ENCODE measurements at places on chromosomes 13 and 19. TPM values are rescaled to one million over a fixed set of nuclear protein-coding genes. Genes with fewer than 3 reads are reported as not detected.

DNA sequence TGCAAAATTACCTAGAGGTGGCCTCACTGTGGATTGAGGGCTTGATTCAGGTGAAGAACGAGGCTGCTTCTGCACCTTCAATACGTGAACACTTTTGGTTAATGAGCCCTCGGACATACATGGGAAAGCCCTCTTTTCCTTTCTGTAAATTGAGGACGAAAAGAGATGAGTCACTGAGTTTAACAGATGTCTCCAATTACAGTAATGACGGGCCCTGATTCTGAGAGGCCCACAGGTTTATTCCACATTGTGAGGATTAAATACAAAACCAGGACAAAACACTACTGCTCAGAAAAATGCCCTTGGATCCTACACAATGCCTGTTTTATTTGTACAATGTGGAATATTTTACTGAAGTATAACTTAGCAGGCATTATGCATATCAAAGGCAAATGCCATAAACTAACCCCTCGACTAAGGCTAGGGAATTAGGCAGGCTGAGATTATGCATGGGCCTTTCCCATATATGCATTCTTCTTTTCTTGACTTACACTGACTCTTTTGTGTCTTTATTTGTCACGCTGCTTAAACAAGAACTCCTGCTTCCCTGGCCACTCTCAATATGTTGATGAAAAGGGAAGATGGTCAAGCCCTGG is 819.9 kb downstream of the OLFM4 start:
- DNase-seq: no peak

DNA sequence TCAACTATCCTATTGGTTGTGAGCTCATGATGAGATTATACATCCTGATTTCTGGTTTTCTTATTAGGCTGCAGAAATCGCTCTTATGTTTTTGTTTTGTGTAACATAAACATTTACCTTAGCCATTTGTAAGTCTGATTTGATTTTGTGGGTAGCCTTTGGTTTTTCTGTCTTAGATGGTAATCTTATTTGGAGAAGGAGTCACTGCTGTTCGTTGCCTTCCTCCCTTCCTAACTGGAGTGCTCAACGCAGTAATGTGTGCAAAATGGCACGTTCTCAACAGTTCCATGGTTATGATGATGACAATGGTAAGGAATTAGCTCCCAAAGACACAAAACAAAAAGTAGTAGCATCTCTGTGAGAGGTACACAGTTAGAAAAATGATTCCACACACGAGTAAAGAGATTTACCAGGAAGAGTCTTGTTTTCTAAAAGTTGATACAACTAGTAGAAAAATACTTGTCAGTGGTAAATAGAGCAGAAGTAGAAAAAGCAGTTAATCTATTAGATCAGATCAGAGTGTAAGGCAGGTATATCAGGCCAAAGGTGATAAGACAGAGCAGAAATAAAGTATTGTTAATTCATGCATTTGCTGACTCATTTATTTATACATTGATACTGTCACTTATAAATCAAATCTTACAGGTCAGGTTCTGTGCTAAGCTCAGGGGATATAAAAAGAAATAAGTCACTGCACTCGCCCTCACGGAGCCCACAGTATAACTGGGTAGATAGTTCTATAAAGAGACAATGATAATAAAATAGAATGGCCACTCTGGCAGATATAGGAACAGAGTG is 270.0 kb downstream of the NALCN start:
- DNase-seq: no peak

GRCh38 chr13:51036418-51036817 is 74.7 kb downstream of the C13orf42 start:
- DNase-seq: no peak

The BABAM1 gene
- 93.7 TPM for total RNA-seq

GRCh38 chr19:45097776-45098520 is 5.0 kb downstream of the PPP1R37 start:
- no peak for DNase-seq

The SHFL gene
- 35.9 TPM for total RNA-seq

GRCh38 chr19:36001605-36002004 is 6.6 kb downstream of the SDHAF1 start:
- no peak for DNase-seq

The LILRA1 gene
- total RNA-seq: not detected

DNA sequence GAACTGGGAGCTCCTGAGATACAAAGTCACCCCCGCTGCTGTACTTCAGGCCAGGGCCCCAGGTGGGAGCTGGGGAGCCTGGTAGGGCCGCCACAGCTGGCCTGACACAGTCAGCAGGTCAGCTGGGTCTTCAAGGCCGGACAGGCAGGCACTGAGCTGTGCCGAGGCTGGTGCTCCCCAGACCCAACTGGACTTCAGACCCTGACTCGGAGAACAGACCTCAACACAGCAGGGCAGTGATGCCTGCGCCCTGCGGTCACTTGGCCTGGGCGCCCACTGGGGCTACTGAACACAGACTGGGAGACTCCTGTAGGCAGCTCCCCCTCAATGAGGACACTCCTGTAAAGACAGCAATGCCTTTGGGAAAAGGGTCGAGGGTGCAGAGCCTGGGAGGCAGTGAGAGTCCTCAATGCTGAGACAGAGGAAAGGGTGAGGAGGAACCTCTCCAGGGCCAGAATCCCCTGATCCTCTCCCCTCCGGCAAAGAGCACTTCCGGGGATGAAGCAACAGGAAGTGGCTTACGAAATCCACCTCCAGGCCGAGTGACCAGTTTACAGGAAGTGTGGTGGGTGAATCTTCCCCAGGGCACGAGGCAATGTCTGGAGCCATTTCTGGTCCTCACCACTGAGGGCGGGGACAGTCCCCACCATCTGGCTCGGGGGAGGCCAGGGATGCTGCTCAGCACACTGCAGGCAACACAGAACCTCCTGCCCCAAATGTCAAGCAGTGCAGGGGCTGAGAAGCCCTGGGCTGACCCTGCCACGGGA is 40.8 kb upstream of the ISYNA1 start:
- DNase-seq: no peak

The PDCD2L gene
- 11.1 TPM for total RNA-seq

- no peak for DNase-seq
Measured at GRCh38 chr19:31354316-31354715, 5.1 kb upstream of the TSHZ3 start.

GRCh38 chr13:21671620-21672286 is 880 bp downstream of the FGF9 start:
- DNase-seq: no peak

GRCh38 chr13:35165205-35165604 is 223.1 kb downstream of the NBEA start:
- no peak for DNase-seq

The SIGLEC14 gene
- not detected for total RNA-seq

- peak; percentile 42 for DNase-seq
Measured at GRCh38 chr19:39941615-39942365, 7.4 kb upstream of the FCGBP start.

- DNase-seq: no peak
Measured at GRCh38 chr19:2041683-2042484, 9.2 kb downstream of the MKNK2 start.

DNA sequence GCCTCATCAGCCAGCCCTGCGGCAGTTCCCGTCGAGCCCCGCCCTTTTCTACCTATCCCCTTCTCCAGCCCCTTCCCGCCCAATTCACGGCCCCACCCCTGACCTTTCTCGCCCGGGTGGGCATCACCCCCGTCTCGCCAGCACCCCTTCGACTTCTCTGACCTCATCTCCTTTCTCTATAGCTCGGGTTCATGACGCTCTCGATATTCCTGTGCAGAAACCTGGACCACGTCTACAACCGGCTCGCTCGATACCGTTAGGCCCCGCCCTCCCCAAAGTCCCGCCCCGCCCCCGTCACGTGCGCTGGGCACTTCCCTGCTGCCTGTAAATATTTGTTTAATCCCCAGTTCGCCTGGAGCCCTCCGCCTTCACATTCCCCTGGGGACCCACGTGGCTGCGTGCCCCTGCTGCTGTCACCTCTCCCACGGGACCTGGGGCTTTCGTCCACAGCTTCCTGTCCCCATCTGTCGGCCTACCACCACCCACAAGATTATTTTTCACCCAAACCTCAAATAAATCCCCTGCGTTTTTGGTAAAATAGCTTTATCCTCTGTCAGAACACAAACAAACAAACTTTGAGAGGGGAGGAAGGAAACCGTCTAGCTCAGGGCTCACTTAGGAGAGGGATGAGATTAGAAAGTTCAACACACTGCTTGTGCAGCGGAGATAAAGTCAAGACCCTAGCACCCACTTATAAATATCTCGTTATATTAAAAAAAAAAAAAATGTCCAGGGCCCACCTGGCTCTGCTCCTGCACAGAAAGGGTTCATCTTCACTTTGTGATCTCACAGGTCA is 5.1 kb downstream of the CD37 start:
- DNase-seq: no peak

The FFAR1 gene
- total RNA-seq: not detected

DNA sequence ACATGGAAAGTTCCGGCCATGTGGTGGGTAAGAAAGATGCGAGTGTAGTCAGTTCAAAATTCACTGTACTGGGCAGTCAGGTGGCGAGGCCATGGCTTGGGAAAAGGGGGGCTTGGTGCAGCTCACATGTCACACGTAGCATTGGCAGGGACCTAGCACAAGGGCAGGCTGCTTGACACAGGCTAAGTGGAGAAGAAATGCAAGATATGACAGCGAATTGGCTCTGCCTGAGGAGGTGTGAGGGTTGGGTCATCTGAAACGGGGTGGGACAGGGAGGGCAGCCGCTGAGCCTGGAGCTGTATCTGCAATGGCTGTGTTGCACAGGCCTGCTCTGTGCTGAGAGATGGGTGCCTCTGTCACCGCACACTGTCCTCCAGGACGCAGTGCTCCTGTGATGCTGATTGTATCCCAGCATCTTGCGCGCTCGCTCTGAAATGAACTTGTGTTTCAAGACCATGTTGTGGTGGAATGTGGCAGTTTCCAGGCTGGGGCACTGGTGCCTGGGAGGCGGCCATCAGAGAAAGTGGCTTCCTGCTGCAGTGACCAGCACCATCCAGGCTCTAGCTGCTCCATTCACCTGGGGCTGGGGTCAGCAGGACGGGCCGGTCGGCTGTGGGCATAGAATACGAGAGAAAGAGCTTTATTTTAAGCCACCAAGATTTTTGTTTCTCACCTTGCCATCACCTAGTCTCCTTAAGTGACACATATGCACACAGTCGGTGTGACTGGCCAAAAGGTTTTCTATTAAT is 70.3 kb downstream of the TEX29 start:
- peak; percentile 82 for DNase-seq

GRCh38 chr13:23748109-23748990 is 140.8 kb downstream of the MIPEP start:
- DNase-seq: no peak

DNA sequence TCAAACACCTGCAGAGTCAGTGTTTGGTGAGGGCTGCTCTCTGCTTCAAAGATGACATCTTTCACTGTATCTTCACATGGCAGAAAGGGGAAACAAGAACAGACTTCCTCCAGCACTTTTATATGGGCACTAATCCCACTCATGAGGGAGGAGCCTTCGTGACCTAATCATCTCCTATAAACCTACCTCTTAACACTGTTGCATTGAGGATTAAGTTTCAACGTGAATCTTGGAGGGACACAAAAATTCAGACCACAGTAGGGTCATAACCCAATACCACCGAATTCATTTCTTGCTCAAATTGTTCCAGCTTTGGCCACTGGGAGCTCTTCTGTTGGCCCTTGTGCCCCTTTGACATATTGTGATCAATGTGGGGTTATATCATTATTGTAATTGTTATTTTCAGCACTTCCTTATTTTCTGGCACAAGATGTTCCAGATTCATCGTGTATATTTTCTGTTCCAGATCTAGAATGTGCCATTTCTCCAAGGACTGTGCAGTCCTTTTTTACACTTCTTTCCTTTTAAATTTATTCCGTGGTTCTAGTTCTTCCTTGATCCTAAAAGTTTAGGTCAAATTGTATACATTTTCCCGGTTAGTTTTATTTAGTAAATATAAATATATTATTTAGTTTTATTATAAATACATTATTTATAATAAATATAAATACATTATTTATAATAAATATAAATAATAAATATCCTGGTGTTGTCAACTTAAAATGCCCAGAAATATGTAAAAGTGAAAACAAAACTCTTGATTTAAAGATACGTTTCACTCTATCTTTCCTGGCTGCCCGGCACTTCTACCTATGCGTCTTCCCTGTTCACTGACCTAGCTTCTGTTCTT is 35.5 kb upstream of the IGFL4 start:
- no peak for DNase-seq

- DNase-seq: no peak
Measured at GRCh38 chr13:59674616-59675015, 489.1 kb downstream of the DIAPH3 start.

The ITGBL1 gene
- 1,450 TPM for total RNA-seq

GRCh38 chr19:37466277-37466797 is 907 bp downstream of the ZNF569 start:
- DNase-seq: no peak

DNA sequence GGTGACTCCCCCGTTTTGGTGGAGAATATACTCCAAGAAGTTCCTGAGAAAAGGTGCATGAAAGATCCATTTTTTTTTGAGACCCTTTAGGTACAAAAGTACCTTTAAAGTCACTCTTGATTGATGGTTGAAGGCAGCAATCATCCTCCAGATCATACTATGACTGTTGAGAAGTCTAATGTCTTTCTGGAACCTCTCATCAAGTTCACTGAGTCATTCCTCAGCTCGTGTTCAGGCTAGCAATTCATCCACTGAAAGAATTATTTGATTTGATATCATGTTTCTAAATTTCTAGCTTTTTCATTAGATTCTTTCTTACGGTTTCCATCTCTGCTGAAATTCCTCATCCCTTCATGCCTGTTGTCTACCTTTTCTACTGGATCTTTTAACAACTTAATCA is 65.1 kb upstream of the GJB6 start:
- DNase-seq: no peak

DNA sequence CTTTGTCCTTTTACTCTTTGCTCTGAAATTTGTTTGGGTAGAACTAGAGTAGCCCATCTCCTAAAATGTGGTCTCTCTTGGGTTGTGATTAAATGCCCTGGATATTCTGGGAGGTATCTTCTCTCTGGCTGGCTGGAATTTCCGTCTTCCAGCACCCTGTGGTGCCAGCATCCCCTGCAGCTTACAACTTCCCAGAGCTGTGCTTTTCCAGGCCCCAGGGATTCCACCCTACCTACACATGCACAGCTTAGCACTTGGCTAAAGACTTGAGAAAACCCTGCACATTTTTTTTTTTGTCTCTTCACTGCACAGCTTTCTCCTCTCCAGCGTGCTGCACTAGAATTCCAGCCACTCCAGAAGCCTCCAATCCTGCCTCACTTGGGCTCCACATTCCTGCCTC is 334.7 kb downstream of the IRS2 start:
- no peak for DNase-seq

DNA sequence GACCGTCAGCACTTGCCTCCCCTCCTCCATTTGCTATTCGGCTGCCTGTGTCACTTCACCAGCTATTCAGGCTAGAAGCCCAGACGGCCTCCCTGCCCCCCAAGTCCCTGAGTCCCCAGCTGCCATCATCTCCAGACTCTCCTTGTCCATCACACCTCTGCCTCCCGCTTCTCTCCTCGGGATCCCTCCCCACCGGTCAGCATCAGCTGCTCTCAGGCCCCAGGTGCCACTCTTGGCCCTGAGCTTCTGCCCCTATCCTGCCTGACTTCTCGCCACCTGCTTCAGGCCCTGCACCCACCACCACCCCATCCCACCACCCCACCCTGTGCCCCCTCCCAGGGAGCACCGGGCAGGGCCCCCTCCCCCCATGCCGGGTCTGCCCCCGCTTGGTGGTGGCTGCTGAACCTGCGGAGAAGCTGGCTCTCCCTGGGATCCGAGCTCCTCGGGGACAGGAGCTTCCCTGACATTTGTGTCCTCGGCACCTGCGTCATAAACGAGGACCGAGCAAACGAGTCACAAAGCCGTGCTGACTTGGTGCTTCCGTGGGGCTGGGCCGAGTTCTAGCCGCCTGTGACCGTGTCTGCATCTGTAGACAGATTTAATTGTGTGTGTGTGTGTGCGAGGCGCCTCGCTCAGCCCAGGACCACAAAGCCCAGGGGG is 70.3 kb upstream of the MCF2L start:
- DNase-seq: no peak

GRCh38 chr13:20405691-20406090 is 120.0 kb downstream of the CRYL1 start:
- DNase-seq: peak; percentile 82
